ENCODE measurements at places on chromosomes 6 and 20.

- DNase-seq, result peak; percentile 56
Observed at GRCh38 chr20:19212821-19213502, 520 bp downstream of the SLC24A3 start.

DNA sequence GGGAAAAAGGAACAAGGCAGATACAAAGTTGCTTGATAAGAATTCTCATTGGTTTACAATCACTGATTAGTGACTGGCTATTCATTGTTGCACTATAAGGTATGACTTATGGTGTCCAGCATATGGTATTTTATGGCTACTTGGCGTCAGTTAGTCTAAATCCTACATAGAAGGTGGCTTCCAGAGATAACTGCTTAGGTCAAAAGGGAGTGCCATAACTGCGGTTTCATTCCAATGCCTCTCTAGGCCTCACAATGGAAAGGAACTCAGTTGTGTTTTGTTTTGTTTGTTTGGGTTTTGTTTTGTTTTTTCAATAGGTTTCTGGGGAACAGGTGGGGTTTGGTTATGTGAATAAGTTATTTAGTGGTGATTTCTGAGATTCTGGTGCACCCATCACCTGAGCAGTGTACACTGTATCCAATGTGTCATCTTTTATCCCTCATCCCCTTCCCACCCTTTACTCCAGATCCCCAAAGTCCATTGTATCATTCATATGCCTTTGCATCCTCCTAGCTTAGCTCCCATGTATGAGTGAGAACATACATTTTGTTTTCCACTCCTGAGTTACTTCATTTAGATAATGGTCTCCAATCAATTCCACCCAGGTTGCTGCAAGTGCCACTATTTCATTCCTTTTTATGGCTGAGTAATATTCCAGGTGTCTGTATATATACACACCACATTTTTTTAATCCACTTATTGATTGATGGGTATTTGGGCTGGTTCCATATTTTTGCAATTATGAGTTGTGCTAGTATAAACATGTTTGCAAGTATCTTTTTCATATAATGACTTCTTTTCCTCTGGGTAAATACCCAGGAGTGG lies 7.0 kb downstream of the GOPC start:
- DNase-seq, result no peak

- peak; percentile 60 for DNase-seq
Observed at GRCh38 chr6:110217266-110217665, 37.0 kb downstream of the CDC40 start.

GRCh38 chr6:7048894-7049293 lies 58.9 kb upstream of the RREB1 start:
- DNase-seq, result no peak

DNA sequence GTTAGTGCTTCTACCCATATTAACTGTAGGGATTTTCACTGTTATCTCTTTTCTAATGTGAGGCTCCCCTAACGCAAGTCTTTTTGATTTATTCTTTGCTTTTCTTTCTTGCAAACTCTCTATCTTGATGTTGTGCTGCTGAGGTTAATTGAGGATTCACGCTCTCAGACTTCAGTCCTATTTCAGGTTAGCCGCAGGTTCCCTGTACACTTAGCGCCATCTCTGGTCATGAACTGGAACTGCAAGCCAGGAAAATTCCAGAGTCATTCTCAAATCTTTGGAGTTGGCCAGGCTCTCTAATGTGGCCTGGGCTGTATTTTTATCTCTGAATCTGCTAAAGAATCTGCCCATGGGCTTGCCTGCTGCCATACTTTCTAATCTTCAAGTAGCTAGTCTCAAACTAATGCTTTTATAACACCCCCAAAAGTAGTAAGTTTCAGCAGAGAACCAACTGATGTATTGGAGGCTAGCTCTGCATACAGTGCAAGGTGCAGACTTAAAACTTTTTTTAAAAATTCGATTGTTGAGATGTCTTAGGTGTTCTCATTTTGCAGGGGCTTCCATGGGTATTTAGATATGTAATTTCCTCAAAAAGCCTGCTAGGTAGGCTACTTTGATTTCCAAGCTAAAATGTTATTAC lies 91.1 kb upstream of the OPRM1 start:
- peak; percentile 45 for DNase-seq

DNA sequence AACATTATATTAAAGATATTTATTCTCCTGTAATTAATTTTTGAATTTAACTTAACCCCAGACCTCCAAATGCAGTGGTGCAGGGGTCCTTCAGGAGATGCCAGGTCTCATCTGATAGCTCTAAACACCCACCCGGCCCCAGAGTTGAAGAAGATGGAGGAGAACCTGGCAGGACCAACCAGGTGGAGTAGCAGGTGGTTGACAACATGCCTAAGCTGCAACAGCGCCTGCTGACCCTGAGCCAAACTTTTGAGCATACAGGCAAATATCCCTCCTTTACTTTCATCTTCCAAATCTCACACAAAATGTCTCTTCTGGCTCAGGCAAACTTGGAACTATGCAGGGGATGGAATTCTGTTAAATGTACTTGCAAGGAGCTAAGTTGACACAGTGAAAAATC lies 145.3 kb upstream of the TCF21 start:
- DNase-seq, result no peak

DNA sequence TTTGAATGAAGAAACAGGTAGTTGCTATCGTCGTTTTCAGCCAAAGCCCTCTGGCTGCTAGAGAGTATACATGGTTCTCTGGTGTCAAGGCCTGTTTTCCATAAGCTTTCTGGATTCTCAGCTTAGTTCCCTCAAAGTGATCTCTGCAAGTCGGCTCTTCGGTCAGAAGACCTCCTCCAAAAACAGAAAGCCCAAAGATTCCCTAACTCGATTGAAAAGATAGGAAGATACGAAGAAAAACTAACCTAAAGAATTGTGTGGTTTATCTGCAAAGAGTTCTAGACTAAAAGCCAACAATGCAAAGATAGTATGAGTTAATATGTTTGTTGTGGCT lies 545 bp upstream of the ASCC3 start:
- peak; percentile 40 for DNase-seq

DNA sequence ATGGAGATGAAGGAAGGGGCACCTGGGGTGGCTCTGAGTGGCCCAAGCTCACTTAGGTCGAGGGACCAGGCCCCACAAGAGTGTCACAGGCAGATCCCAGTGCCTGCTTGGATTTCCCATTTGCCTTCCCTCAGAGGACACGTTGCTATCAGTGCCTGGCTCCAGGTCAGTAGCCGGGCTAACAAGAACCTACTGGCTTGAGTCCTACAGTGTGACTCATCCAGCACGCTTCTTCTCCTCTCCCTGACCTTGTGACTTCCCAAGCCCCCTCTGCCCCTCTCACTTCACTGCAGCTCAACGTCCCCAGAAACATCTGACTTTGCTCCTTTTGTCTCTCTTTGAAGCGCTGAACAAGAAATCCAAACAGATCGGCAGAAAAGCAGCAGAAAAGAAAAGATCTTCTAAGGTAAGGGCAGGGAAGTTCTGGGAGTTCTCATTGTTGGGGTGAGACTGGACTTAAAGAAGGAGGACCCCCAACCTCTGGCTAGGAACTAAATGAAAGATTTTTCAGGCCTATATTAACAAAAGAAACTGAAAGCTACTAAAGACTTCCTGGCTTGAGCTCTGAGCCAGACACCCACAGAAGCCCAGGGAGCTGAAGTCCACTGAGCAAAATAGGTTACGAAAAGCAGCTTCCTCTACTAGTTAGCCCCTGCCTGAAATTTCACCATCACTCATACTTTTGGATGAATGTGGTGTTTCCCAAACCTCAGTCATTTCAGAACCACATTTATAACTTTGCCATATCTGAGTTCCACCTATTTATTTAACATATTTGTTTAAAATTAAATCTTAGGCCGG lies 21.5 kb downstream of the ASIP start:
- DNase-seq, result peak; percentile 65

Measured in GM23248 (cell line).